Chondrocyte (in vitro differentiated cells): ENCODE measurements at places on chromosomes 13 and 19. TPM values are rescaled to one million over a fixed set of nuclear protein-coding genes. Genes with fewer than 3 reads are reported as not detected.
A peak's percentile ranks its signal among the peaks of the same experiment; 100 is the strongest.

DNA sequence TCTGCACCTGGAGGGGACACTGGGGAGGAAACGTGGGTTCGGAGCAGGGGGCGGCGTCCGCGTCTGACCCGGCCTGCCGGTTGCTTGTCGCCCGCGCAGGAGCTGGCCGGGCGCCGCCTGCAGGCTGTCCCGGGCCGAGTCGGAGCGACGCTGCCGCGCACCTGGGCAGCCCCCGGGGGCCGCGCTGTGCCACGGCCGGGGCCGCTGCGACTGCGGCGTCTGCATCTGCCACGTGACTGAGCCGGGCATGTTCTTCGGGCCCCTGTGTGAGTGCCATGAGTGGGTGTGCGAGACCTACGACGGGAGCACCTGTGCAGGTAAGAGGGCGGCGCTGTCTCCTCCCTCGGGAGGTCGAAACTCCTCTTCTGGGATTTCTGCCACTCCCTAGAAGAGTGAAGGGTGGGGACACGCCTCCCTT lies 1.3 kb downstream of the ITGBL1 start:
- H3K4me1 ChIP-seq, result peaks cover 87% of the 10 kb centered on the region
- H3K36me3 ChIP-seq, result peaks cover 8% of the 10 kb centered on the region
- peak overlapping the region; percentile 96 for H3K27ac ChIP-seq
- peak overlapping the region; percentile 95 for H3K4me3 ChIP-seq
- H3K27me3 ChIP-seq, result no peaks in the 10 kb centered on the region

GRCh38 chr13:80558074-80558473 lies 217.1 kb upstream of the SPRY2 start:
- no peak overlapping the region for H3K4me3 ChIP-seq
- DNase-seq, result no peak
- no peaks in the 10 kb centered on the region for H3K36me3 ChIP-seq

GRCh38 chr13:48950501-48950875 lies 25.2 kb upstream of the FNDC3A start:
- H3K4me1 ChIP-seq, result peaks cover 43% of the 10 kb centered on the region
- H3K4me3 ChIP-seq, result no peak overlapping the region
- no peak for DNase-seq
- H3K36me3 ChIP-seq, result no peaks in the 10 kb centered on the region
- H3K27ac ChIP-seq, result peak overlapping the region; percentile 6
- H3K27me3 ChIP-seq, result no peaks in the 10 kb centered on the region

The TNFRSF19 gene
- 1.2 to 1.7 TPM (median 1.3 TPM) in 3 replicates for total RNA-seq

The TNNT1 gene
- total RNA-seq, result 0.62 TPM in 1 of 3 replicates, not detected in the others
